ENCODE measurements at places on chromosomes 5 and 9.

- DNase-seq: no peak
Measured at GRCh38 chr5:143733665-143734455, 78.1 kb upstream of the HMHB1 start.

DNA sequence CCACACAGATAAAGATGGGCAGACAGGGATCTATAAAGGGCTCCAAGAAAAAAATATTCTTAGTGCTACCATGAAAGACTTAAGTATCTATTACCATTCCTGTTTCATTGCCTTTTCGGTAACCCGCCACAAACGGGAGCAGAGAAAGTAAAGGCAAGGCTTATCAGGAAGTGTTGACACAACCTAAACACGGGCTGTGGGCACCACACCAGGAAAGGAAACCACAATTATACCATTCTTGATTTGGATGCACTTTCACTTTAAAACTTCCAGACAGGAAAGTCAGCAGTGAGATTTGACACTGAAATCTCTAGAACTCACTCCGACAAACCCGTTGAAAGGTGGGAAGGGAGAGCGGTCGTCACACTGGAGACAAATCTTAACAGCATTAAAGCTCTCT lies 6.5 kb downstream of the TLE1 start:
- DNase-seq: no peak

DNA sequence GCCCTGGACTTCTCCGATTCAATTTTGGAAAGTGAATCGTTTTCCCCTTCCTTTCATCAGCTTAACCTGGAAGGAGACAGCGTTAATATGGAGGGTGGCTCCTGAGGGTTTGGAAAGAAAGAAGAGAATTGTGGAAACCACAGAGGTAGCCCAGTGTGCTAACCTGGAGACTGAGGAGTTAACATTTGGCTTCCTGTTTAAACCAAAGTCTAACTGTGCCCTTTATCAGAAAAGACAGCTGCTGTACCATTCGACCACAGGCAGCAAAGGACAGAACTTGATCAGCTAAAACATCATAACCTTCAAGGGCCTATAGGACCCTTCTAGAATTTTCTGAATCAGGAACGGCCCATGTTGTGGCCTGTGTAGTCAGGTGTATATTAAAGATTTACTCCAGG lies 735 bp downstream of the IDNK start:
- DNase-seq: peak; percentile 16

DNA sequence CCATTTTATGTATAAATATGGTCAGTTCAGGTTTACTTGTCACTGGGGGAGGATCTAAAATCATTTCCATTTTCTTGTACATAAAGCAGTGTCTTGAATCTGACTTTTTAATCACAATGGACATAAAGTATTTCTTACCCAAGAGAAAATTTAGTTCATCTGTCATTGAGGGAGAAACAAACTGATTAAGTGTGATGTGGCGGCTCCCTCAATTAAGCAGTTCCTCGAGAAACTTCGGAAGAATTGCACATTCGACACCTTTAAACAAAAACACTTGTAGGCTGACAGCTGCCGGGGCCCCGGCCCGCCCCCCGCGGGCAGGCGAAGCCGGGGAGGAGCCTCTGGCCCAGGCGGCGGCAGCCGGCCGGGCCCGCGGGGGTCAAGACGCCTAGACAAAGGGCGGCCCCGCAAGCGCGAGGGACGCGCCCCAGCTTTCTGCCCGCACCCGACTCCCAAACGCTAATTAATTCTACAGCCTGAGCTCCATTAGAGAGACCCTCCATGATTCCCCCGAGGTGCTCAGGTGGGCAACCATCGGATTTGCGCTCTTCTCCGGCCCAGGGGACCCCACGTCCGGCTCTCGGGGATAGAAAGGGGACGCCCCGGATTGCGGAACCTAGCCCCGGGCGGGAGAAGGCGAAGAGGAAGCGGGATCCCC lies 750 bp downstream of the TRIM36 start:
- no peak for DNase-seq

DNA sequence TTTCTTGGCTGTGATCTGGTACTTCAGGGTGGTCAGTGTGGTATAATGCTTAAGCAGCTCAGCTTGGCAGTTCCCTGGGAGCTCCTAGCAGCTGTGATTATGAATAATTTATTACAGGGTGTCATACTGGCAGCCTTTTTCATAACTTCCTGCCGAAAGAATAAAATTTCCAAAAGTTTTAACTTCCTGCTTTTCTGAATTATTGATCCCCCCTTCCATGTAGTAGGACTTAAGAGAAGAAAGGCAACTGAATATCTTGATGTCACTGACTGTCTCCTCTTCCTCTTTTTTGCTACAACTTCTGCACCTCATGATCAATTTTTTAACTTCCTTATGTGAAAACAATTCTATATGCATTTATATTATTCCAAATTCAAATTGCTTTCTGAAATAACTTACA lies 74.3 kb upstream of the SPEF2 start:
- DNase-seq: no peak

- DNase-seq: no peak
Measured at GRCh38 chr9:8555762-8556500, 756.4 kb upstream of the DMAC1 start.

DNA sequence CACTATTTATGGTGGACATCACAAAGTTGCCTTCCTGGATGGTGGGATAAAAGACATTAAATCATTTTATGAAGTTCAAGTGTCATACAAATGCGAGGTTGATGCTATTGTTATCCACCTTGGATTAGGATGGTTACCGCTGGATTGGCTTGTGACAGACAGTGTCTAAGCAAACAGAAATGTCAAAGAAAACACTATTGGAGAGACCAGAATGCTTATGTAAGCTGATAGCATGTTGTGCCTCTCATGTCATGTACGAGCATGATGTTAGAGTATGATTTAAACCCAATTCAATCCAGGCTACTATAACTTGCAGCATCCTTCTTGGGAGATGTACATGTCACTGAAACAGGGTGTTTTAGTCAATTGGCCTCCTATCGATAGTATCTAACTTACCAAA lies 178.8 kb upstream of the C9orf72 start:
- DNase-seq: no peak

DNA sequence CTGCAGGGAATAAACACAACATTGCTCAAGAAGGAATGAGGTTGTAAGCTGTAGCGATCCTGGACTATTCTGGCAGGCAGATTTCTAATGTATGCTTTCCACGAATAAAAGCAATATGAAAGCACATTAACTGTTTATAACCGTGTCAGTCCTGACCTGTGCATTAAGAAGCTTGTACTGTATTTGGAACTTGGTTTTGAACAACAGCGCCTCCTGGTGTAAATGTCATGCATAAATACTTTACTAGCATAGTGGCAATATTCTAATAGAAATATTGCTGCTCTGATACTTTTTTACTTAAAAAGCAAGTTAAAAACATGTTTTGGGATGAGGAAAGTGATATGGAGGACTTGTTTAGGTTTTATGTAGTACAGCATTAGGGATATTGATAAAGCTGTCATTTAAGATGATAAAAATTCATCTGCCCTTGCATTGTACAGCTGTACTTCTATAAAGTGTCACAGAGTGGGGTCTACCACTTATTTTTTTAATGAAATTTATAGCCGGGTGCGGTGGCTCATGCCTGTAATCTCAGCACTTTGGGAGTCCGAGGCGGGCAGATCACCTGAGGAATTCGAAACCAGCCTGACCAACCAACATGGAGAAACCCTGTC lies 70.7 kb upstream of the GNE start:
- DNase-seq: peak; percentile 71

- no peak for DNase-seq
Measured at GRCh38 chr5:157870837-157871834, 12.2 kb upstream of the CLINT1 start.

DNA sequence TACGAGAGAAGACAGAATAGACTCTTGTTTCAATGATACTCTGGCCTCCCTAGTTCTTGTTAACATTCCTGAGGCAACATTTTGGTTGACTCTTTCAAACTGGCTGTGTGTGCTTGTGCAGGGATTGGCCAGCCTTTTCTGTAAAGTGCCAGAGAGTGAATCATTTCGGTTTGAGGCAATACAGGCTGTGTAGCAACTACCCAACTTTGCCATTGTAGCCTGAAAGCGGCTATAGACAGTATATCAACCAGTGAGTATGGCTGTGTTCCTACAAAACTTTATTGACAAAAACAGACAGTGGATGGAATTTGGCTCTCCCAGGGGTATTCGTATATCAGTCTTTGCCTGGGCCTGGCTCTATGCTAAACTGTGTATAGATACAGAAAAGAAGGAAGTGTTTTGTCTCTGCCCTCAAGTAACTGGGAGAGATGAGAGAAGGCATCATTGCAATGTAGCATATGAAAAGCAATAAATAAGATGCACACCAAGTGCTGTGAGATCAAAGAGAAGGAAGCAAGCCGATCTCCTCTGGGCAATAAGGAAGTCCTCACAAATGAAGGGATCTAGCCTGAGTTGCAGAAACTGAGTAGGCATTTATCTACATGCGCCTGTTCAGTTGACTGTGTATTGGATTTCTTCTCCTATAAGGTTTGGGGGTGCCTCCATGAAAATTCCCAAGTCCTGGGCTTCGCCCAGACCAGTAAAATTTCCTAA lies 568.0 kb upstream of the KLF4 start:
- DNase-seq: no peak

DNA sequence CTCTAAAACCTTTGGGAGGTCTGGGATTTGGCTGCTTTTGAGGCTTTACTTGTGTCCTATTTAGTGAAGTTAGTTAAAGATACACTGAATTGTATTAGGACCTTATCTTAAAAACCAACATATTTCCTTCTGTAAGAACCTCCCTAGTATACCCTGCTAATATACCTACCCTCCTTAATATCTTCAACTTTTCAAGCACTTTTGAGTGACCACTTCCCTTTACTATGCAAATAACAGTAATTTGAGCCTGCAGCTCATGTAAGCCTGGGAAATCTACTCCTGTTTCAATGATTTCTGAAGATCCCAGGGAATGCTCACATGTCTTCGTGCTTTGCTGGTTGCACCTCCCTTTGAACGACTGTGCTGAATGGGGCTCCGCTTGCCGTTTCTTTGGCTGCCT lies 358.5 kb downstream of the YTHDC2 start:
- no peak for DNase-seq

GRCh38 chr9:7974335-7974960 lies 174.9 kb upstream of the DMAC1 start:
- DNase-seq: peak; percentile 8

DNA sequence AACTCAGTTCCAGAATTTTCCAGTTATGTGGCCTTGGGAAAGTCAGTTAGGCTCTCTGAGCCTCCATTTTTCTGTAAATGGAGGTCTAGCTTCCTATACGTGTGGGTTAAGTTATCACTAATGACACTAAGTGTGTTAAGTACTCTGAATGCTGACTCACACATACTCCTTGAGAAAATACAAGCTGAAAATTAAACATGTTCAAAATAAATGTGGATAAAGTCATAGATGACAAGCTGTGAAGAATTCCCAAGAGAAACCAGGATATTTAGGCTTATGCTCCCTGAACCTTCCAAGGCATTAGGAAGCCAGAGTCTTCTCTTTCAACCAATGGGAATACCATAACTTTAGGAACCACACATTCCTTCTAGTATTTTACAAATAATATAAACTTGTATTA lies 58.1 kb downstream of the ABCA1 start:
- no peak for DNase-seq

DNA sequence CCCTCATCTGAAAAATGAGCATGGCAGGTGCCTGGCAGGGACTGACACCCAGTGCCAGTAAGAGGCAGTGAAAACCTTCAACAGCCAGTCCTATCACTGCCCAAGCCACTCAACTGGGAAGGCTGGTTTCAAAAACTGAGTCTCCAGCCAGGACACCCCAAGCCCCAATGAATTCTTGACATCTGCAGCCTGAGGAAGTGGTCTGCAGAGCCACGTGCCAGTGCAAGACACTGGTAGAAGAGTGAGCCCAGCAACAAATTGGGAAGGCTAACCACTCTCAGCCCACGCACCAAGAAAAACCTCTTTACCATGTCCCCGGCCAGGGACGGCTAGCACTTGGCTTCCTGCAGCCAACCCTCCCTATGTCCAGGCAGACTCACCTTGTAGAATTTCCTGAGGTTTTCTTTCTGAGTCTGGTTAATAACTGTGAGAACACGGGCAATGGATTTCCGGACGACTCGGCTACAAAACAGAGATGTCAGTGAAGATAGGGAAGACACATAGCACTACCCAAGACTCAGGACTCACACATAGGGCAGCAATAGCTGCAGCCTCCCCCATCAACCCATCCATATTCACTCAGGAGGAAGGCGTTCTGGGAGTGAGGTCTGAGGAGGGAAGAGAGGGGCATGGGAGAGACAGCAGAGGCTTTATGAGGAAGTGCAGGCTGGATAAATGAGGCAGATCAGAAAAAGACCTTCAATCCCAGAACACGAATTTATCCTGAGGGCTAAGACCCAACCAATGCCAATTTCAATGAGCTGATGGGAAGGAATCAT lies 1.8 kb downstream of the RPL35 start:
- DNase-seq: no peak

DNA sequence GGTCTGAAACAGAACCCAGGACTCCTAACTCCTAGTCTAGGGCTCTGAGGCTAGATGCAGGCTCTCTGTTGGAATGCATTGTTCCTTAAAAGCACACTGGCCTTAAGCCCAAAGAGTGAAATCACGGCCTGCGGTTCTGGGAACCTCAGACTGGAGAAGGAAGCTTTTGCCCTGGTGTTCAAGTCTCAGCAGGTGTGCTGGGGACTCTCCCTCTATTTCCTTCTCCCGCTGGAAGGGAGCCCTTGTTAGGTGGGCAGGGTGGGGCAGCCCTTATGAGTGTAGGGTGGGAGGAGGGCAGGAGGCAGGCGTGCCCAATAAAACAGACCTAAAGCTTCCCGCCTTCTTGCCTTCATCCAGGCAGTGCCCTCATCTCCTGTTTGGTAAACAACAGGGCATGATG lies 1.8 kb upstream of the PPARGC1B start:
- DNase-seq: no peak

GRCh38 chr5:163712011-163712410 lies 206.6 kb downstream of the MAT2B start:
- DNase-seq: no peak

GRCh38 chr5:6759401-6759800 lies 46.2 kb downstream of the TENT4A start:
- no peak for DNase-seq

GRCh38 chr9:136339173-136339957 lies 12.0 kb downstream of the GPSM1 start:
- peak; percentile 30 for DNase-seq

DNA sequence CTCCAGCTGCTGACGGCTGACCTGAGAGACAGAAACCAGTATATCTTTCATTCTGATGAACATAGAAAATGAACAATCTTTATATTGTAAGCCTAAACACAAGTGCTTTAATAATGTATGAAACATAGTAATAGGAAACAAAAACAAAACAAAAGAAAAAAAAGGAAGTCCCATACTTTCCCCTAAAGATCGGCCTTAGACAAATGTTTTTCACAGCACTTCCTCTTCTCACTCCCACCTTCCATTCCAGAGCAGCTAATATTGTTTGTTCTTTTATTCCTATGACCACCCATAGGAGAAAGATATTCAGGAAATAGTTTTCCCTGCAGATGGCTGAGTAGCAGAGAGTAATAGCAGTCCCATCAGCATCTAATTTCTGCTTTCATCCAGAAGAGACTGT lies 194.4 kb upstream of the SLC27A6 start:
- no peak for DNase-seq

GRCh38 chr9:72119853-72120252 lies 29.4 kb upstream of the GDA start:
- no peak for DNase-seq

GRCh38 chr5:17302106-17302505 lies 84.7 kb downstream of the BASP1 start:
- no peak for DNase-seq

- no peak for DNase-seq
Measured at GRCh38 chr9:77802515-77803293, 154.6 kb upstream of the GNA14 start.

Measured in CD4-positive, alpha-beta T cell treated with Interleukin-15 for 4 hours (primary cell).